ENCODE measurements at places on chromosomes 2 and 18.
A peak's percentile ranks its signal among the peaks of the same experiment; 100 is the strongest.

- no peak for DNase-seq
Observed at GRCh38 chr2:231423176-231423575, 27.7 kb downstream of the B3GNT7 start.

DNA sequence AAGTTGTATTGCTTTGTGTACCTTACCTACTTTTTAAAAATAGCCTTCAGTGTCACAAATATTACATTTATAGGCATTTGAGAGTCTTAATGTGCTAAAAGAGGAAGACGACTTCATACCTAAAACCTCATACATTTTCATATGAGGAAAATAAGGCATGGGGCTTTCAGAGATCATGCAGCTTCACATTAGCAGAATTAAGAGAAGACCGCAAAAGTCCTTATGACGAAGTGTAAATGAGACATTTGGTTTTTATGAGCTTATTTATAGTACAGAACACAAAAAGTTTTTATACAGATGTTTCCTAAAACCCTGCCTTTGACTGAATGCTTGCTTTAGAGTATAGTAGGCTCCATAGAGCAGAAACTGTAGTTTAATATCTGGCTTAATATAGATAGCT, 10.1 kb upstream of the CCDC138 start:
- no peak for DNase-seq

- peak; percentile 83 for DNase-seq
Observed at GRCh38 chr2:19649785-19650380, 251.9 kb downstream of the TTC32 start.

- no peak for DNase-seq
Observed at GRCh38 chr2:68837164-68837860, 33.9 kb downstream of the BMP10 start.

- DNase-seq: no peak
Observed at GRCh38 chr2:75018162-75018561, 59.7 kb downstream of the POLE4 start.

GRCh38 chr2:185608799-185609198, 129.8 kb upstream of the FSIP2 start:
- DNase-seq: no peak

- no peak for DNase-seq
Observed at GRCh38 chr2:2238726-2239269, 92.3 kb downstream of the MYT1L start.

DNA sequence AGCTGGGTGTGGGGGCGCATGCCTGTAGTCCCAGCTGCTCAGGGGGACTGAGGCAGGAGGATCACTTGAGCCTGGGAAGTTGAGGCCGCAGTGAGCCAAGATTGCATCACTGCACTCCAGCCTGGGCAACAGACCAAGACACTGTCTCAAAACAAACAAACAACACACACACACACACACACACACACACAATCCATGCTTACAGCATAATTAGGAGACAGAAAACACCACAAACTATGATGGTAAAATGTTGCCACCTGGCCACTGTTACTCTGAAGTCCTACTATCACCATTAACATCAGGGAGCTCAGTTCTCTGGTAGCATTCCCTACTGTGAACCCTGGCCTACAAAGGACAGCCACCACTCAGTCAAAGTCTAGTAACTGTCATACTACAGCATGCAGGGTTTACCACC, 18.3 kb downstream of the DNPEP start:
- no peak for DNase-seq

- DNase-seq: peak; percentile 82
Observed at GRCh38 chr2:58240670-58241545, at the start of gene FANCL. Gene FANCL, minus strand, starts transcription at chr2:58241325. Its CDS starts 12 bp downstream, at chr2:58241313.

- DNase-seq: no peak
Observed at GRCh38 chr2:123723706-123724105, 301.4 kb upstream of the CNTNAP5 start.

DNA sequence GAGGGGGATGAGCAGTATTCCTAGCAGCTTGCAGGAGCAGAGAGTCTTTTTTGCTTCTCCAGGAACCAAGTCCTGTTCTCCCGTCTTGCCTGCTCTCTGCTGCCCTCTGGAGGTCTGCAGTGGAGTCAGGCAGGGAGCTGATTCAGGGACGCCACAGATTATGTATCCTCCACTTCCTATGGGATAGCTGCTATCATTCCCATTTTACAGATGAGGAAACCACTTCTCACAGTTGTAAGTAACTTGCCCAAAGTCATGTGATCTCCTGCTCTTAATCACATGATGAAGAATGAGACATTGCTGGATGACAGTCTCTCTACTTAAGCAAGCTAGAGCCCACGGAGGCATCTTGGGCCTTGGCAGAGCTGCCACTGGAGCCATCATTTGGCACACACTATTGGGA, 8.3 kb downstream of the SLC4A5 start:
- DNase-seq: no peak

- no peak for DNase-seq
Observed at GRCh38 chr2:209696836-209697711, 74.6 kb upstream of the UNC80 start.

- no peak for DNase-seq
Observed at GRCh38 chr2:100629309-100629708, 66.5 kb downstream of the PDCL3 start.

DNA sequence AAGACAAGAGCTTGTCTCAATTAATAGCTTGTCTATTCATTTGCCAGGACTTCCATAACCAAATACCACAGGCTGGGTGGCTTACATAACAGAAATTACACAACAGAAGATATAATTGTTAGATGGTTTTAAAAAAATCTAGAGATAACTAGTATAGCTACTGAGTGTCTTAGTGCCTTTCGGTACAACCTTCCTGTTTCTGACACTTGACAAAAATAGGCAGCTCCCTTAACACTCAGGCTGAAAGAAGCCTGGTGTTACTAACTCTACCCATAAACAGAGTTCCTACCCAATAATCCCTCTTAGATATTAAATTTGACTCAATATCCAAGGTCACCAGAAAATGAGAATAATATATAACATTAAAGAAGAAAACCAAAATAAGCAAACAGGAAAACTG, 129.7 kb downstream of the BARD1 start:
- no peak for DNase-seq

DNA sequence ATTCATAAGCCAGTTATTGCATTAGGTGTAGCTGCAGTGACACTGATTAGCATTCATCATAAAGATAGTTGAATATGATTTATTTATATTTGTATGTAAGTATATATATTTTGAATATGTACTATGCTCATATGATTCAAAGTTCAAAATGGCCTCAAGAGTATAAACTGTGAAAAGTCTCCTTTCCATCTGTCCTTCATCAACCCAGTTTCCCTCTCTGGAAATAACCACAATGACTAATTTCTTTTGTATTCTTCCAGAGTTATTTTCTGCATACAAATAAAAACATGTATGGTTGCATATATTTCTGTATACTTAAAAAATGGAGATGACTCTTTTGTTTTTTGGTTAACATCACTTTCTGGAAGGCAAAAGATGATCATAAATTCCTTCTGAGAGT, 95.2 kb downstream of the CAMKMT start:
- no peak for DNase-seq

GRCh38 chr18:61865466-61866175, 27.2 kb downstream of the RNF152 start:
- no peak for DNase-seq

- no peak for DNase-seq
Observed at GRCh38 chr2:1742301-1742680, 2.0 kb downstream of the PXDN start.

DNA sequence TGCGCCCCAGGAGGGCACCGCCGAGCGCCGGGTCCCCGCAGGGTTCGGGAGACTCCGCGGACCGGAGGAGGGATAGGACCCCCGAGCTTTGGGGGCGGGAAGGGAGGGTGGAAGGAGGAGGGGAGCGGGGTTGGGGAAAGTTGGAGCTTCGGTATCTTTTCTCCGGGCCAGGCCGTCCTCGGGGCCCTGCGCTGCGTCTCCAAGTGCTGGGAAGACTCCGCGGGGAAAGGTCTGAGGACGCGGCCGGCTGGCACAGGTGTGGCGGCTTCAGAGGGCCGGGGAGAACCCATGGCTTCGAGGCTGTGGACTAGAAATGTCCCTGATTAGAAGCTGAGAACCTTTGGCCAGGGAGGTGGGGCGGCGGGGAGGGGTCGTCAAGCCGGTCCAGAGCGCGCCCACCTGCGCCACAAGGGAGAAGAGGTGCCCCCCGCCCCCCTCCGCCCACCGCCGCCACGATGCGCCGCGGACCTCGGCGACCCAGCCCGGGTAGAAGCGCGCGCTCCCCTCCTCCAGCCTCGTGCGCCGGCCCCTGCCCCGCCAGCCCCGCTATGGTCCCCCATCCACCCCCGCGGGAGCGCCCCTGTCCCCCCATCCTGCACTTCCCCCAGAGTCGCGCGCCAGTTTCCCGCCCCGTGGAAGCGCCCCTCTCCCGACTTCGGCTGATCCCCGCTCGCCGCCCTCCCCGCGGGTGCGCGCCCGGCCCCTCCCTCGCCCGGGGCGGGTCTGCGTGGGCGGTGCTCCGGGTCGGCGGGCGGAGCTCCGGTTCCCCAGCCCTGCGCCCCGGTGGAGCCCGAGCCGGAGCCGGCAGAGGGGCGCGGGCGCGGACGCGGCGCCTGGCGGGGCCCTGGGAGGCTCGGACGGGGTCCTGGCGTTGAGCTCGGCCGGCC, at the start of gene SNTG2:
Gene SNTG2 (plus strand): TSS at position 770 of the 887 bp plus-strand sequence. CDS start 148 bp downstream, outside the sequence.
- DNase-seq: no peak

DNA sequence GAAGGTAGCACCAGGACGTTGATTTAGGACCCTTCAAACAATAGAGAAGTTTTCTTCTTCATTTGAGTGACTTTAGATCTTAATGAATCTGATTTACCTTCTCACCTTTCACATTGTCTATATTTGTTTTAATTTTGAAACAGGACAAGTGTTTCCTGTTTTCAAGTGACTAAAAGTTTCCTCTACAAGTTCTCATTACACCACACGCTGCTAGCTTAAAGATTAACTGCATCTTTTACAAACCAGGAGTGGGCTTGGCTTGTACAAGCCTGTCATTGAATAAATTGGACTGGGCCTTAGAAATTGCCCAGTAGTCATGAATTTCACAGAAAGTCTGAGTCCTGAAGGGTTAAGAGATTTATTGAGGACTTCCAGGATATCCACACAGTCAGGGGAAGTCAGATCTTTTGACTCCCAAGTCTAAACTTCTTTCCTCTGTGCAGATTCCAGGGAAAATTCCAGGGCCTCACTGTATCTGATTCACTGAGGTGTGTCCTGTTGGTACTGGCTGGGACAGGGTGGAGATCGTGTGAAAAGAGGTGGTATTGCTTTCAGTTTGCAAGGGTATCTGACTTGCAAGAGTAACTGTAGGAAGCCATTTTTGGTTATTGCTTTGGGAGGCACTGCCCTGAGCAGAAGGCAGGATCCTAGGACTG, 3.4 kb downstream of the SGPP2 start:
- DNase-seq: no peak

- no peak for DNase-seq
Observed at GRCh38 chr2:206831442-206831995, 66.1 kb downstream of the FASTKD2 start.

DNA sequence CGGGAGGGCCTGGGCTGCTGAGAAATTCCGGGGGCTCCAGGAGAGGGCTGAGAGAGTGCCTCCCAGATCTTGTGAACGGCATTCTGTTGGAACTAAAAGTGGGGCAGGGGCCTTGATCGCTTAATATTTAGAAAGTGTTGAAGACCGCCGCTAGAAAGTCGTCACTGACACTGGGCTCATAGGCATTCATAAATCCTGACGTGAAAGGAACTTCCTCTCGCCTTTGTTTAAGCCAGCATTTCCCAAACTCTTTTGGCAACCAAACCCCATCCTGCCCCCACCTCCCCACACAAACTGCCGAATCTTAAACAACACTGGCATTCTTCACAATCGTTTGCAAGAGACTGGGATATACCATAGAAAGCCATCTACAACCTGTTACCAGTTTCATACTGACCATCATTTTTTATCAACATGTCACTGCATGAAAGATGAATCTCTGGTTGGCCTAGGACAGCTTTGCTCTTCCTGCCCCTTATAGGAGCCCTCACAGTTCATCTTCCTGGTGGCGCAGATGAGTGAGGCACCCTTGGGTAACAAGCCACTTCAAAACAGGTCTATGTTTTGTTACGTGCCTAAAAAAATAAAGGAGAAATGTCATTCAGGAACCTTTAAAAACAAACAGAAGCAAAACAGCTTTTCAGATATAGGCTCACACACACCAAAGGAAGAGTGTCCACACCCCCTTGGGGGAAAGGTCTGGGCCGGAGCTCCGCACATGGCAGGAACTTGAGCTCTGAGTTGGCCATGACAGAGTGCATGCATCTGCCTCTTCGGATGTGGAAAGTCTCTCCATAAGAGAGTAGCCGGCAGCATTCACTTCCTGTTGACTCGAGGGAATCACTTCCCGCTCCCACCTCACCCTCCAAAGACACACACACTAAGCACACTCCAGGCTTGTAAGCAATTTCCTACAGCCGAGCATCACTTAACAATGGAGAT, 13.0 kb downstream of the MTERF4 start:
- DNase-seq: no peak

- DNase-seq: no peak
Observed at GRCh38 chr2:144162652-144163051, 357.3 kb downstream of the ZEB2 start.

DNA sequence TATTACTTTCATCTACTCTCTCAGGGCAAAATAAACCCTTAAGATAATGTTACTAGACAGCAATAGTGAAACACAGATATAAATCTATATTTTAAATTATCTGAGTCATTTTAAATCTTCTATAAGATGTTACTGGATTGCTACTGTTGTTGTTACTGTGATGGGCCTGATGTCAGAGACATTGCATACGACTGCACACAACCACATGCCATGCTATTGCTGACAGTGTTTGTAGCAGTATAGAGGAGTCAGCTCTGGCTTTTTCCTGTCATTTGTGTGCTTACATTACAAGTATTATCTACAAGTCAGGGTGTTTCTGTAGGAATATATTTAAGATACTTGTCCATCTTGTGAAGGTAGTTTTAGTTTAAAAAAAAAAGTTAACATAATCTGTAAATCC, 63.9 kb downstream of the CCDC148 start:
- no peak for DNase-seq

- no peak for DNase-seq
Observed at GRCh38 chr2:101349893-101350662, 37.2 kb downstream of the CREG2 start.

- no peak for DNase-seq
Observed at GRCh38 chr2:54815148-54815539, 91.7 kb downstream of the EML6 start.
